ENCODE measurements at places on chromosomes 6 and 20.

GRCh38 chr20:41632896-41633295 is 14.7 kb upstream of the CHD6 start:
- DNase-seq, result no peak

- DNase-seq, result no peak
Observed at GRCh38 chr6:112216662-112217551, 37.5 kb downstream of the LAMA4 start.

- no peak for DNase-seq
Observed at GRCh38 chr6:7463785-7464184, 74.2 kb downstream of the RIOK1 start.

GRCh38 chr6:33634946-33635345 is 13.8 kb downstream of the ITPR3 start:
- DNase-seq, result no peak

DNA sequence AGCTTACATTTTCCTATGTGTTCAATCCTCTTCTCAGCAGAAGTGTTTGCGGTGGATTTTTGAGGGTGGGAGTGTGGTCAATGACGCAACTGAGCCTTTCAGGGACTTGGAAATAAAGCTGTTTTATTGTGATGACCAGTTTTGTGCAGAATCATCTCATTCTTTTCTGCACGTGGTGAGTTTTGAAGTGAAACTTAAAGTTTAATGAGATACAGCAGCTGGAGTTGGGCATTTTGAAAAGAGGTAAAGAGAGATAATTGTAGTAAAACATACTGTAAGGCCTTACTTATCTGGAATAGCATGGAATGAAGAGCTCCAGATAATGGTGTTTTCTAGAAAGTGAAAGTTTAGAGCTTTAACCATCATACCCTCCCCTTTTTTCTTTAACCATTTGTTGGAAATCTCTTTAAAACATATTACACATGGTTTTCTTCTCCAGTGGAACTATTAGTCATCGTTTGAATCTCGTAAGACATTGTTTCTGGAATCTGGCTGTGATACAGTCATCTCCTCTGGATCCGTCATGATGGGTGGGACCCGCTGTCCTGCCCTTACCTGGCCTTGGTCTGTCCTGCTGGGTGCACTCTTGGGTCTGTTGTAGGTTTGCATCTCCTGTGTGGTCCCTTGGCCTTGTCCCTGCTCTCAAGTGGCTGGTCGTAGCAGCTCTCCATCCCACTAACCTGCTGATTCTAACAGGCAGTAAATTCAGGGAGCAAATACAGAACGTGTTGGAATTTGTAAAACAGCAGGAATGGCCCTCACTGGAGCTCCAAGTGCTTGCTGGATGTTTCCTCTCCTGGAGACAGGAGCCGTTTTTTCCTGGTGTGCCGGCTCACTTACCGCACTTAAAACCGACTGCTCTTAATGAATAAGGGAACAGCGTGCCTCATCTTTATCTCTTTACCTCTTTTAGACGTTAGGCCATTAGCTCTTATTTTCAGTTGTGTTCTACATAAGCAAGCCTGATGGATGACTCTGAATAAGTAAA is 29.8 kb downstream of the UST start:
- no peak for DNase-seq

DNA sequence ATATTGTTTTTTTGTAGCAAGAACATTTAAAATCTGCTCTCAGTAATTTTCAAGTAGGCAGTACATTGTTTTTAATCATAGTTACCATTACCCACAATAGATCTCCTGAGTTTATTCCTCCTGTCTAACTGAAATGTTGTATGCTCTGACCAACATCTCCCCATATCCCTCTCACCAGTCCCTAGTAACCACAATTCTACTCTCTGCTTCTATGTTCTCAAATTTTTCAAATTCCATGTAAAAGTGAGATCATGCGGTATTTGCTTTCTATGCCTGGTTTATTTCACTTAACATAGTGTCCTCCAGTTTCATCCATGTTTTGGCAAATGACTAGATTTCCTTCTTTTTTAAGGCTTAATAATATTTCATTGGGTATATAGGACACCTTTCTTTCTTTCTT is 300.5 kb downstream of the KCNQ5 start:
- DNase-seq, result no peak

GRCh38 chr6:110731196-110731595 is 84.1 kb downstream of the CDK19 start:
- no peak for DNase-seq

GRCh38 chr6:138948004-138948403 is 40.0 kb downstream of the REPS1 start:
- DNase-seq, result no peak

DNA sequence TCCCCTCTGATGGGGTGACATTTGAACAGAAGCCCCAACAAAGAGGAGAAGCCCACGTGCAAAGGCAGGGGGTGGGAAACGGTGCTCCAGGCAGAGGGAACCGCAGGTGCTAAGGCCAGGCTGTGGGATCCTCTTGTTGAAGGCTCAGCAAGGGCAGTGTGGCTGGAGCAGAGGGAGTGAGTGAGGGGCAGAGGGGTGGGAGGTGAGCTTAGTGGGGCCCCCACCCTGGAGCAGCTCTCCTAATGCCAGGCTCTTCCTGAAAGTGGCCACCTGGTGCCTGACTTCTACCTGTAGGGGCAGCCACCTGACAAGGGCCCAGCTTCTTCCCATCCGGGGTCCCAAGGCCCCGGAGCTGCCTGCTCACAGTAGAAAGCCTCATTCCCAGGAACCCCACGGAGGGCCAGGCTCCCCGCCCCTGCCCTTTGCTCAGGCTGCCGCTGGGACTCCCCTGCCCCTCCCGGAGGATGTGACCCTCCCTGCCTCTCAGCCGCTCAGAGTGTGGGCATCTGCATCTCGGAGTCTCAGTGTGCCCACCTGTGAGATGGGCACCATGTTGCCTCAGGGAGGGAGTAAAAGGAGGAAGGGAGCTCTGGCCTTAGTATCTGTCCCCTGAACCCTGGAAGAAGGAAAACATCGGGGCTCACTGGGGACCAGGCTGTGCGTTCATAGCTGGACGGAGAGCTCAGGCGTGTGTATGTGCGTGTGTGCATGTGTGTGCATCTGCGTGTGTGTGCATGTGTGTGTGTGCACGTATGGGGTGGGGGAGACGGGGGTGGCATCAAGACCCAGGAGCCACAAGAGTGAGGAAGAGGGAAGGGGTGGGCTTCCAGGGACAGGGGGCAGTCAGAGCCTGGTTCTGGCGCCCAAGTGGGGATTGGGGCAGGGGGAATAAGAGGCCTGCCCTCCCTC is 119.4 kb downstream of the CEBPB start:
- DNase-seq, result no peak

DNA sequence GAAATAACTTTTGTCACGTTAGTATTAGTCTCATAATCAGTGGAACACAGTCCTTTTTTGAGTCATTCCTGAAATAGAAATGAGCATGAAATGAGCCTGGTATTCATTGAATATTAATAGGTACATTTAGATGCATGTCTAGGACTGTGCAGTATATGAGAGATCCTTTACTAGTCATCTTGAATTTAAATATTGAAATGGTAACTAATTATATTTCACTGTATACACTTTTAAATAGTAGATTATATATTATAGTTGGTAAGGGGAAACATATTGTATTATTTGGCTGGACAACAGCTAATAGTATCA is 59.4 kb downstream of the RSPO3 start:
- no peak for DNase-seq

DNA sequence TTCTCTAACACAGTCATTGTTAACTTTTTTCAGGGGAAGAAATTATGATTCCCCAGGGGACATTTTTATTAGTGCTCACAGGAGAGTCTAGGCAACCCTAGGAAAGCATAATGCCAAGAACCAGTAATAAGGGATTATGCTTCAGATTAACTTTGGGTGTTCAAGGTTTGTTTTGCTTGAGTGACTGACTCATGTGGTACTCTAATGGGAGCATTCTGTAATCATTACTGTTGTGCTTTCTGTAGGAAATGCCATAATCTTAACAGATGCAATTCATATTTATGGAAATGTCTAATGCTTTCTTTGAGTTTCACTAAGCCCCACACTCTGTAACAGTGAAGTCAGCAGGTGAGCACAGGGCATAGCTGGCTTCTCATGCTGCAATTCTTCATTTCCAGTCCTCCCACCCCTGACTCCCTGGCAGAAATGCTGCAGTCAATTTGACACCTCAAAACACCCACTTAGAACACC is 263.4 kb upstream of the MAN1A1 start:
- DNase-seq, result no peak

DNA sequence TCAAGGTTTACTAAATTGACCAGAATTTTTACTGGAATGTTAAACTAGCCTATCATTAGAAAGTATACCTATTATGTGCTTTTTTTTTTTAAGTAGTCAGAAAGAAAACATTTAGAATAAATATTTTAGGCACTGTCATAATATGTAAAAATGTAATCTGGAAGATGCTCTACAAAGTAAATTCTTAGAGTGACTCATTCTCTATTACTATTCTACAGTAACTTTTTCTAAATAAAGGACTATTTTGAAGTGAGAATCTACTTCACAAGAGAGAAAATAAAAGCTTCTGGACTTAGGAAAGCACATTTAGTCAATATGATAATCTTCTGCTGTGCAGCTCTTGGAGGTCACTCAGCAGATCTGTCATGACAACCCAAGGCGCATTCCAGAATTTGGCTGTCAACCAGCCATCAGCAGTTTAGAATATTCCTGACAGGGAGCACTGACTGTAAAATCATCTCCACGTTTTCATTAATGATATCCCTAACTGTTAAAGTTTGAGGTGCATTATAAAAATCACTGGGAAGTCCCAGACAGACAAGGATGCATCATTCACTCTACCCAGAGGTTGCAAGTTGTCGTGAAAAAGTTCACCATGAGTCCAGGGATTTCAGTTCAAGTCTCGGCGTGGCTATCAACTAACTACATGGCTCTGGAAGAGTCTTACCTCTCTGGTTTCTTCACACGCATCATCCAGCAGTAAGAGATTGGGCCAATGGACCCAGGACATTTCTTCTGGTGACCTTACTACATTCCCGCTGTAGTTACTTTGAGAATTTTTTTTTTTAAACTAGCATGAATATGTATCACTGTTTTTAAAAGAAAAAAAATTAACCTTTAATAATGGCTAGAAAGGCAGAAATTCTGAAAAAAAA is 374.9 kb downstream of the GJA1 start:
- DNase-seq, result no peak

GRCh38 chr20:5973971-5974370 is 23.5 kb downstream of the MCM8 start:
- peak; percentile 86 for DNase-seq

- no peak for DNase-seq
Observed at GRCh38 chr6:159908535-159908934, 17.7 kb downstream of the MAS1 start.

GRCh38 chr20:17822039-17822438 is 122.3 kb downstream of the BANF2 start:
- DNase-seq, result no peak

GRCh38 chr20:37933786-37934633 is 31.1 kb downstream of the VSTM2L start:
- no peak for DNase-seq

- no peak for DNase-seq
Observed at GRCh38 chr20:62702013-62702300, 6.7 kb upstream of the NTSR1 start.

DNA sequence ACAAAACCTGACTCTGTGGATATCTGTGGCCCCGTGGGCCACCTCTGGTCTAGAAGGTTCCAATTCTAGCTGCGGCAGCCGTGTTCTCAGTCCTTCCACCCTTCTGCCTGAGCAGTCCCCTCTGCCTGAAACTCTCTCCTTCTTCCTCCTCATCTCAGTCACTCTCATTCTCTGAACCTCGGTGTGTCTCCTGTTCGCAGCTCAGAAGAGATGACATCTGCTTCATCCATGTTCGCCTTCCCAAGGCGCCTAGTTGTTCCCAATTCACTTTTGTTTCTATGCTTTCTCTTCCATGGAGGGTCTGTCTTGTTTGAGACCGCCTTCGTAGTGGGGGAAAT is 95.5 kb downstream of the CEBPB start:
- DNase-seq, result no peak

DNA sequence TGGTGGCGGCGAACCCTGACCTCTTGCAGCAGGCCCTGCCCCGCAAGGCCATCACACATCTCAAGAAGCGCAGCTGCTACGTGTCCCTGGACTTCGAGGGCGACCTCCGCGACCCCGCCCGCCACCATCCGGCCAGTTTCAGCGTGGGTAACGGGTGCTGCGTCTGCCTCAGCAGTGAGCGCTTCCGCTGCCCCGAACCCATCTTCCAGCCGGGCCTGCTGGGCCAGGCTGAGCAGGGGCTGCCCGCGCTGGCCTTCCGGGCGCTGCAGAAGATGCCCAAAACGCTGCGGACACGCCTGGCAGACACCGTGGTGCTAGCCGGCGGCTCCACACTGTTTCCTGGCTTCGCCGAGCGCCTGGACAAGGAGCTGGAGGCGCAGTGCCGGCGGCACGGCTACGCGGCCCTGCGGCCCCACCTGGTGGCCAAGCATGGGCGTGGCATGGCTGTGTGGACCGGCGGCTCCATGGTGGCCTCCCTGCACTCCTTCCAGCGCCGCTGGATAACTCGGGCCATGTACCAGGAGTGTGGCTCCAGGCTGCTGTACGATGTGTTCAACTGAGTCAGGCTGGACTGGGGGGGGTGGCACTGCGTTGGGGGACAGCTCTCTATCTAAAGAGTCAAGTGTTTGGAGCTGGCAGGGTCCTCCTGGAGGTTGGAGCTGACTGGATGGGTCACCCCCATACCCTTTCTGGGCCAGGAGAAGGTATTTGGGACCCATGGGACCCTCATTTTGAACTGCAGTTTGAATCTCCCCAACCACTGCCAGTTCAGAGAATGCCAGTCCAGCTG is 1.1 kb downstream of the ACTL10 start:
- DNase-seq, result peak; percentile 46

DNA sequence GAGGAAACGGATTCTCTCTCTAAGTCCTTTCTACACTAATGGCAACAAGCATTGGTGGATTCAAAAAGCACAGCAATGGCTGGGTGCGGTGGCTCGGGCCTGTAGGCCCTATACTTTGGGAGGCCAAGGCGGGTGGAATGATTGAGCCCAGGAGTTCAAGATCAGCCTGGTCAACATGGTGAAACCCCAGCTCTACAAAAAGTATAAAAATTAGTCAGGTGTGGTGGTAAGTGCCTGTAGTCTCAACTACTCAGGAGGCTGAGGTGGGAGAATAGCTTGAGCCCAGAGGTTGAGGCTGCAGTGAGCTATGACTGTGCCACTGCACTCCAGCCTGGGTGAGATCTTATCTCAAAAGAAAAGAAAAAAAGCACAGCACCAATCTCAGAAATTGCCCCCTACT is 19.3 kb downstream of the PAQR8 start:
- DNase-seq, result no peak
